ENCODE measurements at places on chromosomes 2 and 18. TPM values are rescaled to one million over a fixed set of nuclear protein-coding genes. Genes with fewer than 3 reads are reported as not detected.

Gene MPP4
- not detected for total RNA-seq

Gene MOGAT1
- not detected for total RNA-seq

Gene PARD6G
- not detected for total RNA-seq

Gene FAM110C
- not detected for total RNA-seq

Gene CCDC102B
- total RNA-seq: 3.9 TPM

Gene HAAO
- 21.0 TPM for total RNA-seq

Gene ARHGAP28
- total RNA-seq: not detected

GRCh38 chr2:196971574-196972279 is 45.2 kb upstream of the PGAP1 start:
- DNase-seq: no peak

GRCh38 chr2:179669196-179669595 is 192.2 kb downstream of the ZNF385B start:
- no peak for DNase-seq

DNA sequence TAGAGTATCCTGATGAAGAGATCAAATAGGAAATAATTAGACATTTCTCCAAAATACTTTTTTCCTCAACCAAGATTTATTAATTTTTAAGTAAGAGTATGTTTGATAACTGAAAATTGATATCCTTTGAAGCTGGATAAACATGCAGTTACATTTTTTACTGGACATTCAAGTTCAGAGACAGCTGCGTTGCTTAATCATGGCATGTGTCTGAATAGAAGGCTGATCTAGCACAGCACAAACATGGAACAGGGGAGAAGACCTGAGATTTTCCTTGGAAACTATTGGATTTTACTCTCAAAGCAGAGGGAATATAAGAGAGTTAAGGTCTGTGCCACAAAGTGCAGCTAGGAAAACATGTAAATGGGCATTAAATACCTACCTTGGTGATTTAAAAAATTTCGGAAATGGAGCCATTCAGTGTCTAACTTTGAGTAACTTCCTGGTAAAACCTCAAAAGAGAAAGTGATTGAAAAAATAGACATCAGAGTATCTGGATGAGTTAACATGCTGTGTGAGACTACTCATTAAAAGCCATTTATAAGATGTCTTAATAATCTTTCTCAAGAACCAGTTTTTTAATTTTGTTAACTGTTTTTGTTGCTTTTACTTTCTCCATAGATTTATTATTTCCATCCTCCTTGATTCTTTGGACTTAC is 31.8 kb downstream of the CRIM1 start:
- DNase-seq: no peak

GRCh38 chr2:168312036-168312822 is 64.8 kb upstream of the STK39 start:
- DNase-seq: no peak

DNA sequence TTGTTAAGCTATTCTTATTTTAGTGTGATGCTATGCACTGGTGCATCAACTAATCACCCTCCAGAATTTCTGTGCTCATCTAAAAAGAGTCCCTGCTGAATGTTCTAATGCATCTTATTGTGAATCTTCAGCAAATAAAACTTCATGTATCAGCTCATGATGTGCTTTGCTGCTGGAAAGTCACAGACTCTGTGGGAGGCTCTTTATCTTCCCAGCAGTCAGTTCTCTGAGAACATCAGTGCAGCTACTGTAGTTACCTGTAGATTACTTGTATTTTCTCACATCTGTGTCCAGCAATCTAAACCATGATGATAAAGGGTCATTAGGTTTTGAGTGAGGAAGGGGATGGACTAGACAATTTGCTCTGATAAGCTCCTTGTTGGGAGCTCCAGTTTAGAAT is 141.6 kb upstream of the SP3 start:
- no peak for DNase-seq

GRCh38 chr2:105388971-105389381 is 9.9 kb downstream of the FHL2 start:
- no peak for DNase-seq

DNA sequence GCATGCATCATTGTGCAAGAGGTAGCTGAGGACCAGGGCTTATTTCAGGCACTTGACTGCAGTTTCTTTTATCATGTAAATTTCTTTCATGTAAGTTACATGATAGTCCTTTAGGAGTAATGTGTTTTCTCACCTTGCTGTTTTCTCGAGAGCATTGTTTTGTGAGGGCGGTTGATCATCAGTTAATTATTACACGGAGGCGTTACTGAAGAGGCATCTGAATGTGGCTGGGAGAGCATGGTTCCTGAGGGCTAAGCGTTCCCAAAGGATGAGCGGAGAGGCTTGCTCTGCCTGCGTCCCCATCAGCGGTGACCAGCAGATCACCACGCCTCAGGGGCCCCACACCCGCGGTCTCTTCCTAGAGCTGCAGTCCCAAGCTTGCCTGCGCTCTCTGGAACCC is 156.1 kb upstream of the NFATC1 start:
- DNase-seq: no peak

DNA sequence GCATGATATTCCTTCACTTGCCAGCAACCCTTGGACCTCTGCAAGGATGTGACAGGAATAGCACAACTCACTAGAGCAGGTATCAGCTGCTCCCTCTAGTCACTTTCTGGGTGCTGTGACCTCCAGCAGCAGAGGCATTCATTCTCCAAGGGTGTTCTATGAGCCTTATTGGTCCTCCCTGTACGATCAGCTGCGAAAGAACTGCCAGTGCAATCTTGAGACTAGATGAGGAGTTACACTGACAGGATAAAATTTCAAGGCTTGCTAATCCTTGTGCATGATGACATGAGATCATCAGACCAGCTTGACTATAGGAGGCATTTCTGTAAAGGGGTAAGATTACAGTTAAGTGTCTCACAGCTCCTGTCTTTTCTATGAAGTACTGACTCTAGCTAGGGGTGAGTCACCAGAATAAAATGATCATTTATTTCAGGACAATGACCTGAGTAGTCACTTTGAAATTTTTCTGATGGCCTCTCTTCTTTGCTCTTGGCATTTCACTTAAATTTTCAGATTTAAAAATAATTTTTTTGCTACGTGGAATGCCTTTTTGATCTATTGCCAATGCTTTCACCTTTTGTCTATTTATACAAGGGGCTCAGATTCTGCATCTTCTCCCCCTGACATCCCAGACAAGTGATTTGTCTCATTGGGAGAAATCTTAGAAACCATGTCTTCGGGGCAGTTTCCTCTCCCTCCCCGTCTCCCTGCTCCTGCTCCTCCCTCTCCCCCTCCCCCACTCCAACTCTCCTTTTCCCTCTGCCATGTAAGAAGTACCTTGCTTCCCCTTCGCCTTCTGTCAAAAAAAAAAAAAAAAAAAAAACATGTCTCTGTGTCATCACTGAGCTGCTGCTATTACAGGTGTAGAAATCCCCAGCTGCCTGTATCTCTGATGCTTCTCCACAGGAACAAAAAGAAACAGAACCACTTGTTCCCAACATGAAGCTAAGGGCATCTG is 49.2 kb upstream of the FRZB start:
- no peak for DNase-seq

GRCh38 chr2:38603402-38604290 is 918 bp upstream of the HNRNPLL start:
- DNase-seq: peak; percentile 81

DNA sequence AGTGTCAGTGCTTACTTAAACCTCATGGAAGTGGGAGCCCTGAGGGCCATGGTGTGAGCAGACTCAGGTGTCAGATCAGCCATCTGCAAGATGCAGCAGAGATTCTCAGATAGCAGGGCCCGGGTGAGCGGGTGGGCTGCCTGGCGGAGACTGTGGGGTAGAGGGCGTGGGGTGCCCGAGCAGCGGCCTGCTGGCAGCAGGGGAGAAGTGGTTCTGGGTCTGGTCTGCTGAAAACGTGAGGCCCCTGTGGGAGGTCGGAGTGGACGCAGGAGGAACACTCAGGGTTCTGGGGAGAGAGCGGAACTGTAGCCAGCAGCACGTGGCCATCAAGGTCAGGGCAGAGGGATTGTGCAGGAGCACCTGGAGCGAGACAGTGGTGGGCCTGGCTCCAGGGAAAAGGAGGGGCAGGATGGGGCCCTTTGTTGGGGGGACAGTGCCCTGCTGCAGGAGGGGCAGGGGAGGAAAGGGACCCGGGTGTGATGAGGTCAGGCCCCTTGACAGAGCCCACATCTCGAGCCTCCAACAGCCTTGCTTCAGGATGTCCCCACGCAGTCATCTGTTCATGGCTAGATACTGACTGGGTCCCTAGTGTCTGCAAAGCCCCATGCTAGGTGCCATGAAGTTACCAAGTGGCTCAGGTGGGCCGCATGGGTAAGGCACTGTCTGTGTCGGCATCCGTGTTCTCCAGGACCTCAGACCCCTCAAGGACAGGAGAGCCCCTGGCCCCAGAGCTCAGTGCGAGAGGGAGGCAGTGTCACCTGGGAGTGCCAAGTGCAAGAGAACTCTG is 2.7 kb upstream of the ESPNL start:
- no peak for DNase-seq

- no peak for DNase-seq
These were observed 79.8 kb upstream of the CYRIA start for GRCh38 chr2:16745466-16745865.
